Ureter (tissue), 1 donor: ENCODE measurements at places on chromosomes 11 and 22. TPM values are rescaled to one million over a fixed set of nuclear protein-coding genes. Genes with fewer than 3 reads are reported as not detected.
A peak's percentile ranks its signal among the peaks of the same experiment; 100 is the strongest.

Gene SLC22A6
- total RNA-seq, result not detected

Gene FBLN1
- 286 TPM for total RNA-seq

Gene MS4A7
- 33.2 TPM for total RNA-seq

Gene FERMT3
- total RNA-seq, result 15.5 TPM

- DNase-seq, result no peak
These were observed 174.2 kb downstream of the BUD13 start for GRCh38 chr11:116598556-116598955.

DNA sequence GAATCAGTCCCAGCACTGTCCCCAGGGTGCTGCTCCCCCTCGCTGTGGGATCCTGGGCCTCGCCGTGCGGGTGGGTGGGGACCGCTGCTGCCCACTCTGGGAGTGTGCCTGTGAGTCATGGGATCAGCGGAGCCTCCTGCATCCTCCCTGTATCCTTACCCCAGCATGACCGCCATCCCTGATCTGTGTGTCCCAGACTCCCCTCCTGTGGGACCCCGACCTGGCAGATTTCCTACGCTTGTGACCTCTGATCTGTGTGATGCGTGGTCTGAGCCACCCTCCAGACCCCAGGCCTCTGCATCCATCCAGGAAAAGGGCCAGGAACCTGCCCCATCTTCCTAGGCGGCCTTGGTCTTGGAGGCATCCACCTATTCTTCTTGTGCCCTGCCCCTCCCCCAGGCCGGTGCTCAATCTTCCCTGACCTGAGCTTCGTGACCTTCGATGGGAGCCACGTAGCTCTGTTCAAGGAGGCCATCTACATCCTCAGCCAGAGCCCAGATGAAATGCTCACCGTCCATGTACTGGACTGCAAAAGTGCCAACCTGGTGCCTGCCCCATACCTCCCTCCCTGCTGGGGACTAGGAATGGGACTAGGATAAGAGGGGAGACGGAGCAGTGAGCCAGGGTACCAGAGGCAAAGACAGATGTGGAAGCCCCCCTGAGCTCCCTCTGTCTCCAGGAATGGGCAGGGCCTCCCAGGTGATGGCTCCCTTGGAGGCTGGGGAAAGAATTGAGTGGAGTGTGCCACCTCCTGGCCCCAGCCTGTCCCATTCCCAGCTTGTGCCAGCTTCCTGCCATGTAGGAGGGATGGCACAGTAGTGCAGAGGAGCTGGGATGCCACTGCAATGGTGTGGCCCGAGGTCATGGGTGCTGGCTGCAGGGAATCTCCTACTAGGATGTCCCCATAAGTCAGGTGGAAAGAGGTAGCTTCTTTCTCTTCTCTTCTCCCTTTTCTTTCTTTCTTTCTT lies 65.4 kb downstream of the OTOG start:
- DNase-seq, result no peak

- no peak for DNase-seq
These were observed 532.1 kb downstream of the TBC1D22A start for GRCh38 chr22:47294576-47294975.

- DNase-seq, result peak; percentile 57
These were observed 118.1 kb downstream of the BBOX1 start for GRCh38 chr11:27158456-27159334.

DNA sequence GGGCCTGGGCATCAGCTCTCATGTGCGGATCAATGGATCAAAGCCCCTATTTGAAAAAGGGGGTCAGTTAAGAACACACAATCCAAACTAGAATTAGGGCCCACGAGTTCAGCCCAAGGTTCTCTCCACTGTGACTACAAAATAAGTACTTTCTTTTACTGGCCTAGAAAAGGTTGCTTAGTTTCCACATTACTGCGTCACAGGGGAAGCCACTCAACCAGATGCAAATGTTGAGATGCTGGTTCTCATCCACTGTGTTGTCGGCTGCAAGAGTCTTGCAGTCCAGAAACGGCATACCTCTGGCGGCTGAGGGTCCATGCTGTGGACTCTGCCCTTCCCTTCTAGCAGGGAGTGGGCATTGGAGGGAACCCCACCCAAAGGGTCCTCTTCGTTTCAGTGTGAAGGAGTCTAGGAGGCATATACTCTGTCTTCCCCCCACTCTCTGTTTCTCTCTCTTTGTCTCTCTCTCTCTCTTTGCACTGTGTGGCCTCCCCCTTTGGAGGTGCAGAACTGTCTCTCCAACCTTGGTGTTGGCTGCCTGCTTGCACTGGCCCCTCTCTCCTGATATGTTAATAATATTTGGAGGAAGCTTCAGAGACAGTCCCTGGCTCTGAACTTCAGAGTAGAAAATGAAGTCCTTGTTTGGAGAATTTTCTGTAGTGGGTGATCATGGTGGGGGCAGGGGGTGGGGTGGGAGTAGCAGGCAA lies 99.0 kb upstream of the NNMT start:
- no peak for DNase-seq

DNA sequence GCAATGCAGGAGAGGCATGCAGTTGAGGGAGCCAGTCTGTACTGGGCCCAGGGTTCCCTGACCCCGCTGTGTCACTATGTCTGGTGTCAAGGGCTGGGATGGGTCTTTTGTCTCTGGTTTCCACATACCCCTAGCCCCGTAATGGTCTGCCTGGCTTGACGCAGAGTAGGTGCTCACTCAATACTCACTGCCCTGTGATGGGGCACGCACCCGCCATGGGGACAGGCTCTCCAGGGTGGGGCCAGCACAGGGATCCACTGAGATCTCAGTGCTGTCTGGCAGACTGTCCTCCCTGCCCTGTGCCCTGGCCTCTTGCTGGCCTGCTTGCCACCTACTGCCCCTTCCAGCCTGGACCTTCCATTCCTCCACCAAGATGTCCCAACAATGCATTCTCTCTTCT lies 101.7 kb upstream of the CD82 start:
- DNase-seq, result no peak

DNA sequence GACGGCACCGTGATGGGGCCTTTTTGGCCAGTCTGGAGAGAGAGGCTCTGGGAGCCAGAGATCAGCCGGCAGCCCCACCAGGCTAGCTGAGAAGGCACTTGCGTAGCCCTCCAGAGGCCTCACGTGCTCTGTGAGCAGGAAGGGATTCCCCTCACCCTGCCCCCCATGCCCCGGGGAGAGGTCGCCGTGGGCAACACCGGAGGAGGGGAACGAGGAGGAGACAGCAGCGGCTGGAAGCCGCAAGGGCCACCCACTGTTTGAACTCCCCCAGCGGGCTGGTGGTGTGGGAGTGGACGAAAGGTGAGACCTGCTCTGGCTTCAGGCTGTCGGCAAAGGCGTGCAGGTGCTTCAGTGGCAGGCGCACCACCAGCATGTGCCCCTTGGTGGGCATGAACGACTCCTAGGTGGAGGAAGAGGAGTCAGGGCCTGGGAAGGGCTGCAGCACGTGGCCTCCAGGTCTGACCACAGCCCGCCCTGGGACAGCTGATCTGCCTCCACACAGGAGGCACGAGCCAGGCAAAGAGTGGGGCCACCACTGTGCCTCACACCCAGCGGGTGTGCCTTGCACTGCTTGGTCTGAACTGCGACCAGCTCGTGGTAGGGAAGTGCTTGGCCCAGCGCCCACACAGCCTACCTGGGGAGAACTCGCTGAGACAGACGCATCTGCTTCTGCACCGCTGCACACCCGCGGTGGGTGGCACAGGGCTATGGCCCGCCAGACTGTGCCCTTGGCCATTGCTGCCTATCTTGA lies 99.9 kb downstream of the MED15 start:
- no peak for DNase-seq

GRCh38 chr11:75142714-75143419 lies 8.0 kb upstream of the SLCO2B1 start:
- DNase-seq, result peak; percentile 76
